Renal cortical epithelial cell (primary cell): ENCODE measurements at places on chromosomes 12 and 14.

- DNase-seq = no peak
Observed at GRCh38 chr14:60514378-60514740, 5.4 kb downstream of the SIX6 start.

- no peak for DNase-seq
Observed at GRCh38 chr12:101696251-101697196, 916 bp upstream of the CHPT1 start.

DNA sequence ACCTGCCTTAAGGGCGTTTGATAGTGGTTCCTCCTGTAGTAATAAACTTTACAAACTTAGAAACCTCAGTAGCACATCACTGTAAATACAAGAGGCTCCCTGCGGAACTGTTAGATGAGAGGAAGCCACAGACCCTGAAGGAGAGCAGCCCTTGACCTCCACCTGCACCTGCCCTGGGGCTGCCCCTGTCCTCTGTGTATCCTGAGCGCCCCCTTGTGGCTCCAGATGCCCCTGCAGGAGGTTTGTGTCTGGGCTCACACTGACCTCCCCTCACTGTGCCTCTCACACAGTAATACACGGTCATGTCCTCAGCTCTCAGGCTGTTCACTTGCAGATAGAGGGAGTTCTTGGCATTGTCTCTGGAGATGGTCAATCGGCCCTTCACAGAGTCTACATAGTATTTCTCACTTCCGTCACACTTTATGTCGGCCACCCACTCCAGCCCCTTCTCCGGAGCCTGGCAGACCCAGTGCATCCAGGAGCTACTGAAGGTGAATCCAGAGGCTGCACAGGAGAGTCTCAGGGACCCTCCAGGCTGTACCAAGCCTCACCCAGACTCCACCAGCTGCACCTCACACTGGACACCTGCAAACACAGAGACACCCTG is 1059.8 kb downstream of the TMEM121 start:
- DNase-seq = no peak

DNA sequence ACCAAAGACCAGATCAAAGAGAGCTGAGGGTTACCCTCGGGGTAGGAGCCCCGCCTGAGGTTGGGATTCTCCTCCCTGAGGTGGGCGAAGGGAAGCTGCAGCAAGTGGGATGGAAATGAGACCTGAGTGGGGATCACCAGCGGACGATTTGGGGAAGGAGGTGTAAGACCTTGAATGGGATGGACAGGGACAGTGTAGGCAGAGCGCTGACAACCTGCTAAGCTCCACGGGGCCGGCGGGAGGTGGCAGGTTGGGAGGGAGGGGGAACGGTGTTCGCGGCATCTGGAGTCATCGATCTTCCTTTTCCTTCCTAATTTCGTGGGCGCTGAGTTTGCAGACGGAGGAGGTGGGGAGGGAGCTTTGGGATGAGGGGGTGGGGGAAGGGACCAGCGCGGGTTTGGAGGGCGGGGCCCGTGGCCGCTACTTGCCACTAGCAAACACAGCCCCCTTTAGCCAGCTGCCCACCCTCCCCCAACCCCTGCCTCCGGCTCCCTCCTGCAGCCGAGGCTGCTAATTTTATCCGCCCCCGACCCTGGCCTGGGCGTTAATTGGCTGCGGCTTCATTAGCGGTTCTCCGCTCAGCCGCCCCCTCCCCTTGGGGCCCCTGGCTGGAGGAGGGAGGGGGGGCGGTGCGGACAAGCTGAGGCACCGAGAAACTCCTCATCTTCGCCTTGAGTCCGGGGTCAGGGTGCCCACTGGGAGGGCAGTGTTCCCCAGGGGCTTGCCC is 2.8 kb upstream of the SHMT2 start:
- DNase-seq = no peak

- DNase-seq = peak; percentile 82
Observed at GRCh38 chr14:22296722-22297121, 292.3 kb downstream of the DAD1 start.

DNA sequence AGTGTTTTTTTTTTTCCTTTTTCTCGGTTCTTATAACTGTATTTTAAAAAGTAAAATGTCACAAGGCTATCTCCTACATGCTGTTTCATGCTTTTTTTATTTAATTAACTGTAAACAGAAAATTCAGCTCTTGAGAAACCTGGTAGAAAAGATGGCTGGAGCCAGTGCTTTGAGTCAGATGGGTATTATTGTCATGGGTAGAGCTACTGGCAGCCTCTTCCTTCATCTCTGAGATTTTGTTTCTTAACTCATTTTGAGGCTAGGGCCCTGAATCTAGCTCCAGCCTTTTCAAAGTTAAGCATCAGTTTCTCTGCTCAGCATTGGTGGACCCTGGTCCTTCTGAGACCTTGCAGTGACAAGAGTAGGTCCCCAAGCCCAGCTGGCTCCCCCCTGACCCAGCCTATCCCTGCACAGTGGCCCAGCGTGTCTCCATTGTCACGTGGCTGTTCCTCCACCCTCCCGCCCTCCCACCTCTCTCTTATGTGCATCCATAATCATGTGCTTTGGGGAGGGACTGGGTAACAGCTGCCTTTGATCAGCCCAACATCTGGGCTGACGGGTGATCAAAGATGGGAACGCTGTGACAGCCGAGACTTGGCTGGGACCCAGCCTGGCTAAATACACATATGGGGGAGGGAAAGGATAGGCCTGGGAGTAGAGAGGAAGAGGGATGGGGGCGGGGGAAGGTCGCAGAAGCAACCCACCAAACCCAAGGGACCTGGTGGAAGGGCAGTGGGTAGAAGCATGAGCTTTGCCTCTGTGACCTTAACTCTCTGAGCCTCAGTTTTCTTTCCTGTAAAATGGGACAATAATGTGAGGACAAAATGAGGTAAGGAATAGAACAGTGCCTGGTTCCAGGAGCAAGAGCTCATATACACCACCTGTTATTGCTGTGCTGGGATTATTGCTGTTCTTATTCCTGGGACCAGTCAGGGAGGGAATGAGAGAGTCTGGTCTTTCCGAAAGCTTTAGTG is 24.4 kb upstream of the RBM19 start:
- no peak for DNase-seq

DNA sequence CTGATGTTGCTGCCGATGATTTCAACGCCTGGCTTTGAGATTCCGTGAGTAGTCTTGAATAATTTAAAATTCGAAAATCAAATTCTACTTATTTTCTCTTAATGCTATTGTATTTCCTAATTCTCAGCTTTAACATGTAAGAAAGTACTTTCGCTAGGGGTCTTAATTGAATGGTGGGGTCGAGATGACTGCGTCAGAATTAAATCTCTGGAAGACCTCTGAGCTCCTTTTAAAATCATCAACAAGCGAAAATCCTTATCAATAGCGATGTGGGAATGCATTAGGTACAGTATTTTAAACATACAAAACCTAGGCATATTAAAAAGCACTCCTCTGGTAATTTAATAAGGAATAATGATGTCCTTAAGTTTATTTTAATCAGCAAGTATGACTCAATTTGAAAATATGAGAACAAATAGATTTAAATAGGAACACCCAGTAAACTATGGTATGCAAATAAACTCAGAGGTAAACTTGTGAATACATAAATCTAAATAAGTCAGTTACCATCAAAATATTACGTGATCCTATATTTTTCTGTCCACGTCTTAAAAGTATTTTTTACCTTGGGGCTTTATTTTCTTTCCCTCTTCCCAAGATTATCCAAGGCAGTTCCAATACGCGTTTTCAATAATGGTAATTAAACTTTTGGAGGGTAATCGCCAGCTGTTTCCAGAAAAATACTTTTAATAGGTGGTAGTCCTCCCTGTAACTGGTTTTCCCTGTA is 1.4 kb downstream of the FOXA1 start:
- no peak for DNase-seq

- peak; percentile 58 for DNase-seq
Observed at GRCh38 chr12:78146365-78146772, 315.7 kb downstream of the NAV3 start.

DNA sequence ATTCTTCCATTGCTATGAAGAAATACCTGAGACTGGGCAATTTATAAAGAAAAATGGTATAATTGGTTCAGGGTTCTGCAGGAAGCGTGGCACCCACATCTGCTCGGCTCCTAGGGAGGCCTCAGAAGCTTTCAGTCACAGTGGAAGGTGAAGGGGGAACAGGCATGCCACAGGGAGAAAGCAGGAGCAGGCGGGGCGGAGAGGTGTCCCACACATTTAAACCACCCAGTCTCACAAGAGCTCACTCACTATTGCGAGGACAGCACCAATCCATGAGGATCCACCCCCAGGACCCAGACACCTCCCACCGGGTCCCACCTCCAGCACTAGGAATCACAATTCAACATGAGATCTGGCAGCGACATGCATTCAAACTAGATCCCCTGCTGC is 56.0 kb upstream of the C14orf180 start:
- DNase-seq = no peak

DNA sequence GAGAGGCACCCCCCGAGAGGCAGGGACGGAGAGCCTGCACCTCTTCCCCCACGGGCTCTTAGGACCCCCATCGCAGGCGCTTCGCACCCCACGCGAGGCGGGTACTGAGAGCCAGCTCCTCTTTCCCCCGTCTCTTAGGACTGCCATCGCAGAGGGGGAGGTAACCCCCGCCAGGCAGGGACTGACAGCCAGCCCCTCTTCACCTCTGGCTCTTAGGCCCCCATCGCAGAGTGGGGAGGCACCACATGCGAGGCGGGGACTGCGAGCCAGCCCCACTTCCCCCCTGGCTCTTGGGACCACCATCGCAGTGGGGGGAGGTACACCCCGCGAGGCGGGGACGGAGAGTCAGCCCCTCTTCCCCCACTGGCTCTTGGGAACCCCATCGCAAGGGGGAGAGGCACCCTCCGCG is 46.1 kb downstream of the DDX11 start:
- DNase-seq = no peak

GRCh38 chr12:102478405-102479098 is 1.8 kb downstream of the IGF1 start:
- DNase-seq = peak; percentile 33

DNA sequence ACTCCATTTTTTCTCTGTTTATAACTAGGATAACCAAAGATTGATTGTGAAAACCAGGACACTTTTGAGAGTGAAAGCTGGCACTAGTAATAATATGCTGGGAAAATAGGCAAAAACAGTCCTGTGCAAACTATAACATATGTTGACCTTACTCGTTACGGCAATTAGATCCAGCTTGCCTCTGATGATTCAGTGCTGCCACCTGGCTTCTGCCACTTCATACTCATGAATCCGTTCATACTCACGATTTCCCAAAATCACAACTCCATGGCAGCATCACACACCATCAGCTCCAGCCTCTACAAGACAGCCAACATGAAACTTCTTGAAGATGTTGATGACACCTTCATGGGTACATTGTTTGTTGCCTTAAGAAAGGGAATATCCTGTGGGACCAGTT is 49.1 kb upstream of the CAND1 start:
- DNase-seq = no peak

DNA sequence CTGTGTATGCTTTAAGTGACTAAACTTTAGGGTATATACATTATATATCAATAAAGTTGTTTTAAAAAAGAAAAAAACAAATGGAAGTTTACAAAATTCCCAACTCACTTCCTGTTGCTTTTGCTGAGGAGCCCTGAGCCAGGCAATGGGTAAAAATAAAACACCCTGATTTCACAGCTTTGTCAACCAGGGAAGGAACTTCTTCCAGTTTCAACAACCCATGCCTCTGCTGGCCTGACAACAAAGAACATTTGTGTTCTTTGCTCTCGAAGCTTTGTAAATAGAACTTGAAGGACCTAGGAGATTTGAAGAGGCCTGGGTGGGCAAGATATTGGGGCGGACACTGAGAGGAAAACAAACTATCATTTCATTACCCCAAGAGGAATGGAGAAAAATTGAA is 141.2 kb upstream of the NOS1 start:
- no peak for DNase-seq

DNA sequence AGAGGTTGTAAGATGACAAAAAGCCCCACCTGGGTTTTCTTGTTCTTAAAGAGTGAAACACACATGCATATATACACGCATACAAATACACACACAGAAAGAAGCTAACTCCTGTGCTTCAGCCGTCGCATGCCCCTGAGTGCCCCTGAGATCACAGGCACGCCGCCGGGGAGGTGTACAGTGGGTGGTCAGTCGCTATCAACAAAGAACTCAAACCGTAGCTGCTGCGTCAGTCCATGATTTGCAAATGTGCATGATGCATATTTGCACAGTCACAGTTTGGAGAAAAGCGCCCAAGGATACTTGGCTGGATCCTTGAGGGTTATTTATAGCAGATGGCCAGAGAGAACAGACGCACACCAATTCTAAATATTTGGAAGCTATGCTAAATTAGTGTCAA is 206.9 kb downstream of the TMEM132D start:
- no peak for DNase-seq

DNA sequence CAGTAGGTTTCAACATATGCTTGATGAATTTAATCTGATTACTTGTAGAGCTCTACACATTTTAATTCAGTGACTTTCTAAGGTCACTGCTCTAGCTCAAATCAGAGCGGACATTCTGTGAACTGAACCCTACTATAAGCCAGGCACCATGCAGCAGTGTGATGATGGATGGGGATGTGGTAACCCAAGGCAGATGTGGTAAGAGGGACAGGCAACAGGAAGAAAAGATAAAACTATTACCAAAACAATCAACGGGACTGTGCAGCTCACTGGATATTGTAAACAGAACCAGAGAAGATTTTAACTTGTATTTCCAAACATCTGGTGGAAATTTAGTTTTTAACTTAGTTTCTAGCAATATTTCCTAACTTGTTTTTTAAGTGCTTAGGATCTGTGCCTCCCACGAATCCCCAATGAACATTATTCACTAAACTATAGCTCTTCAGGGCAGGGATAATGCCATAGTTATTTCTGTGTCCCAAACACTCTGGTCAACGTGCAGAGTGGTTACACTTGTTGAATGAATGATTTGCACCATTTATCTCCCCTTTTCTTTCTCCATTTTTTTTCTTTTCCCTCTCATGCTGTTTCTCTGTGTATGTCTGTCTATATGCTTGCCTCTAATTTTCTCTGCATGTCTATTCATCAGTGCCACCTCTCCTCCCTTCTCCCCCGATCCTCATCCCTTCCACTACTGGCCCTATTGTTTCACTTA is 3.0 kb downstream of the ERO1A start:
- DNase-seq = no peak

GRCh38 chr14:101048766-101049165 is 145.2 kb upstream of the RTL1 start:
- DNase-seq = no peak

GRCh38 chr12:18955594-18955993 is 173.9 kb upstream of the PLEKHA5 start:
- no peak for DNase-seq

- no peak for DNase-seq
Observed at GRCh38 chr14:31941487-31941886, 135.6 kb upstream of the ARHGAP5 start.

GRCh38 chr14:40847480-40847879 is 759.2 kb upstream of the LRFN5 start:
- DNase-seq = no peak

DNA sequence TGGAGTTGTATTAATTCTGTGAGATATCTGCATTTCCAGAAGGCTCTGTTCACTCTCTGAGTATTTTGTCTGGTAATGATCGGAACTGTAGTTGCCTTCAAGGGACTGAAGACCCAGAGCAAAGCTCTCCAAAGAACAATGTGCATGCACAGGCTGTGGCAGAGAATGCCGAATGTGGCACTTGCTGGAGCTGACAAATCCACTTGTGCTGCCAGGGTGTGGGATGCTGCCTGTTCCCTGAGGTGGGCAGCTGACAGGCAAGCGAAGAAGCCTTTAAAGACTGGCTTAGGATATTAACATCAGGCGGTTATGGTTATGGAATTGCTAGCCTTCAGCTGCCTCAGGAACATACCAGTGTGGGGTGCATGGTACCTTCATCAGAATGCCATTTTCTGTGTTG is 419.9 kb upstream of the ATP2B1 start:
- no peak for DNase-seq

GRCh38 chr14:60212503-60213371 is 36.3 kb upstream of the PPM1A start:
- no peak for DNase-seq

- no peak for DNase-seq
Observed at GRCh38 chr12:108357834-108358579, 18.9 kb upstream of the CMKLR1 start.
